ENCODE measurements at places on chromosomes 7 and 10.

GRCh38 chr10:13349463-13350274, 1.6 kb upstream of the SEPHS1 start:
- peak; percentile 25 for DNase-seq

DNA sequence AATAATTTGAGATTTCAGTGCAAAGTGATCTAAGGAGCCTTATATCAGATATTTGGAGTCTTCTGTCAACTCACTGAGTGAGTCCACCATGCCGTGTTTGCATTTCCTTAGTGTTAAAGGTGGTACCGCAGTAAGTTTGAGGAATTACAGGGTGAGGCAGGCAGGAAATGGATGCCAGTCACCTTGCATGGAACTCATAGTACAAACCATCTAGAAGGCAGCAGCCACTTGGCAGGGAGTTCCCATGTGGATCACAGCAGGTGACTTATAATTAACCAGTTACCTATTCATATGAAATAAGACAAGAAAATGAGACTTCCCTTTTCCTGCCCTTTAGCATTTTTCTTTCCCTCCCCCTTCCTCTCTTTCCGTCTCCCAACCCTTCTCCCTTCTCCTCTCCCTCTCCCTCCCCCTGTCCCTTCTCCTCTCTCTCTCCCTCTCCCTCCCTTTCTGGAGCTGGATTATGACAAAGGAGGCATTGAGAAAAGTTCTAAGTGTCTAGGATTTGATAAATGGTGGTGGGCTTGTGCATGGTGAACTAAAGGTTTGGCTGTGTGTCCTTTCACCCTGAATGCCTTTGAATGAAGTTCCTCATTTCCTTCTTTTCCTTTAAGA, 94.1 kb downstream of the LRRC4 start:
- no peak for DNase-seq

- no peak for DNase-seq
Observed at GRCh38 chr7:116464375-116464774, 35.2 kb upstream of the CAV2 start.

DNA sequence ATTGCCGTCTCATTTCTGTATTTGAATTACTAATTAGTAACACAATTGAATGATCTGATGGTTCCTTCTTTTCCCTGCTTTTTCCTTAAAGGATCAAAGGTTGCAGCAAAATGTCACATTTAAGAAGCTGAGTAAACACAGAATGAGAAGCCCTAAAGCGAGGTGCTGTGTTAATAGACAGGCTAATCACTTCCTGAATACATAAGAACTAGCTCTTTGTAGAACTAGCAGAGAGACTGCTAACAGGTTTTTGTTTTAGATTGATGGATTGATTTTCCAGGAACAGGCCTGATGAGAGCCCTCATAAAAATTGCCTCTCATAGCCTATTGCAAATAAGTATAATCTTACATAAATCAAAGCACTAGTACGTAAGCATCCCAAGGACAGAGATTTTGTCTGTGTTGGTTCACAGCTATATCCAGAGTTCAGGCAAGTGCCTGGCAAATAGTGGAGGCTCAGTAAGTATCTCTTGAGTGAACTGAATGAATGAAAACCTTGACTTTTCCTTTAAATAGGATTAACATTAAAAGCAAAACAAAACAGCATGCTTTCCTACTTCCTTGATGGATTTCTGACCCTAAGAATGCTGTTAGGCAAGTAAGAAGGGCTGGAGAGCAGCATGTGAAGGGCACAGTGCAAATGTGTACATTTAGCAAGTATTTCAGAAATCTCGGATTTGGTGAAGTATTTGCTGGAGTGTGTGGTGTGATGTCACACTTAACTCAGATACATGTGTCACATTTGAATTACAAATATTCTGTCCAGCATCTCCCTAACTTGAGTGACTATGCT, 3.3 kb downstream of the TMEM229A start:
- no peak for DNase-seq

DNA sequence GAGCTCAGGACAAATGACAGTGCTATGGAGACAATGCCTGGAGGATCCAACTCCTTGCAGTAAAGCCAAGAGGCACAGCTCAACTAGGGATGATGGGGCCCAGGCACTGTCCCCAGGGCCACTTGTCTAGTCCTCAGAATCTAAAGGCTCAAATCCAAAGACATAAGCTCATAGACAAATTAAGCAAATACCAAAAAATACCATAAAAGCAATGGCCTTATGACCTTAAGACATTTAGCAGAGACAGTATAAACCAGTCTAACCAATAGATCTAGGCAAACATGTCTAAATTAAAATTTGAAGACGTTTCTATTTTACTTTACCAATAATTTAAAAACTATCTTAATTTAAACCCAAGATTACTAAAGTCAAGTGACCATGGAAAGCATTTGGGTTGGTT, 14.8 kb upstream of the MKLN1 start:
- DNase-seq = no peak

GRCh38 chr10:109737626-109738025, 185.7 kb downstream of the XPNPEP1 start:
- DNase-seq = no peak

- DNase-seq = no peak
Observed at GRCh38 chr10:13627459-13628310, 40.9 kb downstream of the PRPF18 start.

- DNase-seq = no peak
Observed at GRCh38 chr7:116724560-116725231, 52.7 kb downstream of the MET start.

GRCh38 chr10:88017781-88018180, 154.4 kb downstream of the PTEN start:
- no peak for DNase-seq

GRCh38 chr10:117094856-117095255, 43.2 kb downstream of the VAX1 start:
- DNase-seq = no peak

DNA sequence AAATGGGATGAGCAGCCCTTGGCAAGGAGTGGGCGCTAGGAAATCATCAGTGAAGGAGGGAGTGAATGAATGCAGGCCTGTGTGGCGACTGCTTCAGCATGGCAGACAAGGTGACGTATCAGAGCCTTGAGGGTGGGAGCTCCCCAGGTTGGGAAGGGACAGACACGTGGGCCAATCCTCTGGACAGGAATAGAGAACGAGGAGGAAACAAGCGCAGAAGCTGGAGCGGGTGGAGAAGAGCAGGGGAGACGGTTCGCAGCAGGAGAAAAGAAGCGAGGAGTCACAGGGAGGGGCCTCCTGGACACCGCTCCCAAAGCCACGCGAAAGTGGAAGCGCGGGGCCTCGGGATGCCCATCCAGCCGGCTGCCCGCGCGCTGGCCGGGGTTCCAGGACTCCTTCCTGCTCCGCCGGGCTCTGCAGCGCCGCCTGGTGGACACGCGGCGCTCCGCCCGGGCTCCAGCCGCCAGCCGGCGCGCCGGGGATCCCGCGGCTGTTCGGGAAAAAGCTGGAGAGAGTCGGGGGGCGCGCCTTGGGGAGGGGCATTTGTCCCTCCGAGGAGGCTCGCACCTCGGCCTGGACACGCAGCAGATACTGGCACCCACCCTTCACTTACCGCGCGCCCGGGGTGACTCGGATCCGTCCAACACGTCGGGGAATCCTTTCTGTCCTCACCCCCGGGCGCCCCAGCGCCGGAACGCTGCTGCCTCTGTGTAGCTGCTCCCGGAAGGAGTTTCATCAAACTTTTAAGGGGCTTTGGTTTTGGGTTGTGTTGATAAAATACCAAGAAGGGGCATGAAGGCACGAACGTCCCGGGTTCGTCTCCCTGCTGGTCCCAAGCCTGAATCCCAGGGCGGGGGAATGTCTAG, 6.3 kb downstream of the ZNF503 start:
- no peak for DNase-seq

GRCh38 chr10:34290412-34291081, 524.5 kb downstream of the PARD3 start:
- DNase-seq = no peak

- no peak for DNase-seq
Observed at GRCh38 chr7:21417647-21418046, 10.2 kb upstream of the SP4 start.

DNA sequence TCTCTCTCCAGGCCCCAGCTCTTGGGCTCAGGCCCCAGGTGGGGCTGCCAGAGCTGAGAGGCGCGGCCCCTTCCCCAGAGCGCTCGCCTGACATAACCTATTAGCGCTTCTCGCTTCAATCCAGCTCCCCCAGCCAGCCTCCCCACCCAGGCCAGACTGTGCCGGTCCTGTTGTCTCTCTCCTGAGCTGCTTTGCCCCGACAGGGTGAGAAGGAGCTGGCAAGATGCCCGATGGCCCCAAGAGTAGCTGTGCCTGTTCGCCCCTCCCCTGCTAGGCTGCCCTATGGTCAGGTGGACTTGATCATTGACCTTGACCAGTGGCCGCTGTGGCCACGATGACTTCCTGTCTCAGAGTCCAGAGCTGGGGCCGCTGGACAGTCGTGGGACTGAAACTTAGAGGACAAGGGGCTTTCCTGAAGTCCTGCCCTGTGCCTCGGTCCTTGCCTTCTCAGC, 9.1 kb downstream of the TMEM270 start:
- DNase-seq = no peak

DNA sequence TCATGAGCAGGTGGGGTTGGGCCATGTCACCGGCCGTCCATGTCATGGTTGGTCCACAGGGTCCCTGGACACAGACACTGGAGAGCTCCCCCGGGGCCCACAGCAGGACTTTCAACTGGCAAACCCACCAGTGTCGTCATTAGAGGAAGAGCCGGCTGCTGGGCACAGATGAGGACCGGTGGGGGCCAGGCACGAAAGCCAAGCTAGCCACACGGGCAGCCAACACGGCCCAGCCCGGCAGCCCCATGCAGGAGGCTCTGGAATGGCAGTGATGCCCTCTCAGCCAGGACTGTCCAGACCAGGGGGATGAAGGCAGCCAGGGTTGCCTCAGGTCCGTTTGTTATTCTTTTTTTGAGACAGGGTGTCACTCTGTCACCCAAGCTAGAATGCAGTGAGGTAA, 21.1 kb upstream of the UNCX start:
- DNase-seq = no peak
